ENCODE measurements at places on chromosomes 4 and X.

DNA sequence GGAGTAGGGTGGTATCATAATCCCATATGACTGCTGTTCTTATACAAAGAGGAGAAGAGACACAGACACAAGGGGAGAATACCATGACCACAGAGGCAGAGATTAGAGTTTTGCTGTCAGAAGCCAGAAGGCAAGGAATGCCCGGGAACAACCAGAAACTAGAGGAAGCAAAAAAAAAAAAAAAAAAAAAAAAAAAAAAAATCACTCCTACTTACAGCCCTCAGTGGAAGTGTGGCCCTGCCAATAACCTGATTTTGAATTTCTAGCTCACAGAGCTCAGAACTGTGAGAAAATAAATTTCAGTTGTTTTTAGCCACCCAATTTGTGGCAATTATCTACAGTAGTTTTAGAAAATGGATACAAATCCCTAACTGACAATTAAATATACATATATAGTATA is 30.4 kb upstream of the UBE2NL start:
- no peak for DNase-seq

GRCh38 chrX:79161655-79162054 is 17.2 kb downstream of the GPR174 start:
- no peak for DNase-seq

DNA sequence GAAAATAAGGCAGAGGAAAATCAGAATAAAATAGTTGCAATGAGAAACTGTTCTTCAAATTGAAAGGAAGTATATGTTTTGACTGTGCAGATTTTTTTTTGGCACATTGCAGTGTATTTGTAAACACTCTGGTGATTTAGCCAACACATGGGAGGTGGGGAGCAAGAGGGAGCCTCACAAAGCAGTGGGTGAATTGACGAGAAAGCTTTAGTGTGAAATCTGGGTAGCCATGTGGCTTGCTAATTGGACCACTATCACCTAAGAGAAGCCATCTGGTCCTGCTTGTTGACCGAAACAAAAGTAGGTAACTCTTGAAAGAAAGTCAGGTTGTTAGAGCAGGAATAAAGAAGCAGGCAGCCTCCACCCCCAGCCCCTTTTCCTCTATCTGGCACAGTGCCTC is 10.4 kb downstream of the CLCN5 start:
- no peak for DNase-seq

- peak; percentile 56 for DNase-seq
These were observed 2.6 kb downstream of the NLGN4X start for GRCh38 chrX:6225911-6226595.

- peak; percentile 59 for DNase-seq
These were observed 92.3 kb downstream of the RLIM start for GRCh38 chrX:74521961-74522751.

GRCh38 chrX:1581132-1581531 is 10.3 kb upstream of the AKAP17A start:
- peak; percentile 26 for DNase-seq

DNA sequence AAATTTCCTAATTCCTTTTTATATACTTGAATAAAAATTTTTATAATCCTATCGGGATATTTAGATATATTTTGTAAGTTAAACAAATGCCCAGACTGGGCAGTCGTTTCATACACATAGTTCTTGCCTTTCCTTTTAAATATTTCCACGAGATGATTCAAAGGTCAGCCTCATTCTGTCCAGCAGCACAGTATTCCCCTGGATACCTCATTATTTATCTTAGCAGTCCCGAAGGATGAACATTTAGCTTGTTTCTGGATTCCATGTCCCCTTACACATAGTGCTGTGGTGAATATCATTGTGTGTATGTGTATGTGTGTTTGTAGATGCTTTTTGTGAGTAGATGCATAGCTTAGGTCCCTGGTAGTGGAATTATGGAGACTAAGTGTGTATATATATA is 38.3 kb downstream of the RAPGEF2 start:
- peak; percentile 8 for DNase-seq

GRCh38 chr4:140286456-140286855 is 87.0 kb upstream of the SCOC start:
- DNase-seq = peak; percentile 39

DNA sequence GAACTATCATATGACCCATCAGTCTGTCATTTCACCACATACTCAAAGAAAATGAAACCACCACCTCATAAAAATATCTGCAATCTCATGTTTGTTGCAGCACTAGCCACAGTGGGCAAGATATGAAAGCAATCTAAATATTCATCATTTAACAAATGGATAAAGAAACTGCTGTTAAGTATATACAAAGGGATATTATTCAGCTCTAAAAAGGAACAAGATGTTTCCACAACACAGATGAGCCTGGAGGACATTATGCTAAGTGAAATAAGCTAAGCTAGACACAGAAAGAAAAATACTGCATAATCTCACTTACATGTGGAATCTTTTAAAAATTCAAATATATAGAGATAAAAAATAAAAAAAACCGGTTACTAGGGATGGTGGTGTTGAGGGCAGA is 108.2 kb upstream of the BRWD3 start:
- DNase-seq = no peak

DNA sequence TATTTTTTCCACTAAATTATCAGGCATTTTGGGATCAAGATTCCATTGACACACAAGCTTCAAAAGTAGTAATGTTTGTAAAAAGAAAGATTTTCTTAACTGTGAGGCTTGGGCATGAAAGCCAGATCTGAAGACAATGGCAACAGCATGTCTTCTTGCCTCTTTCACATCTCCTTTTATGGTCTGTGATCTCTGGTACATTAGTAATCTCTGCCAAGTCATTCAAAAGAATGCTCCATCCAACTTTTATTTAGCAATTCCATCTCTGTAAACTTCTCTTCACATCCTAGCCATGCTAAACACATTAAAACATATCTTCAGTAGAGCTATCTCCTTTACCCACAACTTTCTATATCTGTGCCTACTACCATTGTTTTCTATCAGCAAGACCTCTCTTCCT is 465.4 kb downstream of the FAT4 start:
- no peak for DNase-seq

- DNase-seq = no peak
These were observed 15.3 kb downstream of the ADAMTS3 start for GRCh38 chr4:72553540-72554337.

DNA sequence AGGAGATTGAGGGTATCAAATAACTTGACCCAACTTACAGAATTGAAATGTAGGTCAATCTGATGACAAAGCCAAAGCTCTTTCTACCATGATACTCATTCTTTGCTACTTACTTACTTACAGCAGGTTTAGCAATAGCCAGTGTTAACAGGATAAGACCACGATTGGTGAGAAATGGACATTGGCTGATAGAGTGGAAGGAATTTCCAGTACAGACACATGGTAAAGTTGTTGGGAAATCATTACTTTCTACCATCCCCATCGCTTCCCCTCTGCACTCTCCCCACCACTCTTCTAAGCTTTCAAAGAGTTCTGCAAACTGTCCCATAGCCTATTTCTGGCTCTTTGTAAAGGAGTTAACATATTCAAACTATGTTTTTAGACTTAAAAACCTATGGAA is 119.7 kb downstream of the CHRNA9 start:
- no peak for DNase-seq

DNA sequence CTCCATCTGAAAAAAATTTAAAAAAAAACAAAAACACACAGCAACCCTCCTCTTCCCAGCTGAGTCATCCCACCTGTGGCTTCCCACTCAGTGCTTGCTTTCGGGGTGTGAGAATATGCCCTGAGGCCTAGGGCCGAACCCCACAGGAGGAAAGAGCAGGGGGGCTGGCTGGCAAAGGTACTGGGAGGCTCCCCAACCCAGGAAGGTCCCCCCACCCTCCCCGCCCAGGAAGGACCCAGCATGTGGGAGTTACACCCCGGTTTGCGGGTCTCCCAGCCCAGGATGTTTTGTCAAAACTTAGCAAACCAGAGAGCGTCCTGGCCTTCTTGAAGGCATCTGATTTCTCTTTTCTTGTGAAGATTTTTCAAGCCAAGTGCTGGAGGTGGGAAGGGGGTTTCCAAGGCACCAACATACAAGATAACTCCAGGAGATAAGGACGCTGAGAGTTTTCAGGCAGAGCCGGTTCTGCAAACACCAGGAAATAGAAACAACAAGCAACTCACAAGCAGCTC is 25.7 kb upstream of the CSF2RA start:
- no peak for DNase-seq

DNA sequence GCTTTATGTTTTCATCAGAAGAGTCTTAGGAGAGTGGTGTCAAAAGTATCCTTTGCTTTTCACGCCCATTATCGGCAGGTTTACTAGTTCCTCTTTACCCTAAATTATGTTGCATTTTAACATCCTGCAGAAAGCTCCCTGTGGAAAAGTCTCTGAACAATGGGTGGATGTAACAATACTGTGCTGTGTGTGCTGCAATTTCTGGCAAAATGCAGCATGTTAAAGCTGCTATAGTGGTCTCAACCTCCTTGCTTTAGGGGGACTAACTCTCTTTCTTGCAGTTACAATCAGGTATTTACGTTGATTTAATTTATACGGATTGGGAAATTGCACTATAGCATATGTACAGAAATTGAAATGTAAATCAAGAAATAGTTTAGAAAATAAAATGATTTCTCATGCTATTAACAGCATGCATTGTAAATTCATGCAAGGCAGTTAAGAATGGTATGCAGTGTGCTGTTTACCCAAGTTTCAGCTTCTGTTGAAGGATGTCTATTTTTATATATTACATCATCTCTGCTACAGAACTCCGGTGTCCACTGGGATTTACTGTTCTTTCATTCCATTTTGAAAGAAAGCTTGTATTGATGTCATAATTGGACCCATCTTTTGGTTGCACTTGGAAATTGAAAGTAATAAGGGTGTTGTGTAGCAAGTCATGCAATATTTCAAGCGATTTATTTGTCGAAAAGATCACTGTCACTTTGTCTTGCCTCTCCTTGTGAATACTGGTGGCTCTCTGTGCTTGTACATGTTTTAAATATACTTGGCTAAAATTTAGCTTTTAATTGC is 145.7 kb downstream of the RAPGEF2 start:
- peak; percentile 53 for DNase-seq

DNA sequence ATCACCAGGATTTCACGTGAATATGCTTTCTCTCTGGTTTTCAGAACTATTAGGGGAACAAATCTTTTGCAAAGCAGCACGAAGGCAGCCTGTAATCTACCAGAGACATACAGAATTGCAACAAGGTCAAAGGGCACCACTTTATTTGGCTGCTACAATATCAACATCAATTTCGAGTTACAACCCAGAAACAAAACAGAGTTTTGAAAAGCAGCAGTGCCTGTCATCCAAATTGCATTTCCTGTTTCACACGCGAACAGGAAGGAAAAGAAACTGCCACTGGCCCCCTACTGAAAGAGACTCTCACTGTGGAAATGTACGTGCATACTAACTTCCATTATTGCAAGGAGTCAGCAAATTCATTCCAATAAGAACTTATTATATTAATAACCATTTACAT is 17.1 kb upstream of the C1QTNF7 start:
- DNase-seq = no peak

- peak; percentile 99 for DNase-seq
These were observed 29.6 kb downstream of the TLR10 start for GRCh38 chr4:38752941-38753806.

- DNase-seq = no peak
These were observed 1272.7 kb downstream of the C4orf33 start for GRCh38 chr4:130368668-130369067.

GRCh38 chr4:80183250-80184052 is 13.9 kb upstream of the PRDM8 start:
- no peak for DNase-seq

DNA sequence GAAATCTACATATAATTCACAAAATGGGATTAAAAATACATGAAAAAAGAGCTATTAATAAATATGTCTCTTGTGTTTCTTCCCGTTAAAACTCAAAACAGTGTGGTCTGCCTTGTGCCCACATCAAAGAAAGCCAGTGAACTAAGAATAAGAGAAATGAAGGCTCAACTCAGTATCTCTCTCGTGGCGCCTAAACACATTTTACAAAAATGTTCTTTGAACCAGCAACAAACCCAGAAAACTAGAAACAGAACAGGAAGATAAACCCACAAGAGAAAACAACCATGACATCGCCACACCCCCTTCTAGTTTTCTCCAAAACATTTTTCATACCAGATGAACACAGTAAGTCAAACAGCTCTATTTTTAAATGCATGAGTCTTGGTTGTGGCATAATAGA is 130.1 kb downstream of the DCHS2 start:
- DNase-seq = peak; percentile 4

DNA sequence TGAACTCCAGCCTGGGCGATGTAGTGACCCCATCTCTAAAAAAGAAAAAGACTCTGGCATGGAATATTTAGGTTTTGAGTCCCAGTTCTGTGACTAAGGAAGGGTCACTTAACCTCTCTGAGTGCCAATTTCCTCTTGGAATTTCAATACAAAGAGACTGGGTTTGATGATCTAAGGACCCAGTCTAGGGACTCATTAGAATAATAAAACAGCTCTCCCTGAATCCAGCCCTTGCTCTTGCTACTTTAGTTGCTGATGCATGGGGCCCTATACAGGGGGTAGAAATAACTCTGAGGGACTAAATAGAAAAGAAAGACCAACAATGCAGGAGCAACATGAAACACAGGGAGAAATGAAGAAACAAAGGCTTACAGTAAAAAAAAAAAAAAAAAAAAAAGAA is 12.6 kb downstream of the C4orf54 start:
- peak; percentile 39 for DNase-seq

- no peak for DNase-seq
These were observed 158.4 kb downstream of the PDHA2 start for GRCh38 chr4:95998311-95998710.

GRCh38 chr4:101528526-101528925 is 181.2 kb upstream of the PPP3CA start:
- DNase-seq = no peak

DNA sequence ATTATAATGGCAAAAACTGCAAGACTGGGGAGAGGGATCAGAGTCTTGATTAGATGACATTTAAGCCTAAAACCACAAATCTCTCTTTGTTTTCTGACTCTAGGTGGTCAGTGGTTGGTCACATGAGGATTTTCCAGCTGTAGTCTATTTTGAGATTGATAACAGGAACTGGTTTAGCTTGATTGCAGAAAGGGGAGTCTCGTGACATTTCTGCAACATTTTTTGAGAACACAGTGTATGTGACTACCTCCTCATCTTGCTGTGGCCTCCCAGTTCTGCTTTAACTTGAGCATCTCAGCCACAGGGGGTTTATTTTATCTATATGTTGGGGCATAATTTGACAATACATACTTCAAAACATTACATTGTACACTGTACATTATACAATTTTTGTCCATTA is 726.4 kb upstream of the MAGEB2 start:
- no peak for DNase-seq

GRCh38 chr4:101128473-101128872 is 218.9 kb downstream of the PPP3CA start:
- no peak for DNase-seq

DNA sequence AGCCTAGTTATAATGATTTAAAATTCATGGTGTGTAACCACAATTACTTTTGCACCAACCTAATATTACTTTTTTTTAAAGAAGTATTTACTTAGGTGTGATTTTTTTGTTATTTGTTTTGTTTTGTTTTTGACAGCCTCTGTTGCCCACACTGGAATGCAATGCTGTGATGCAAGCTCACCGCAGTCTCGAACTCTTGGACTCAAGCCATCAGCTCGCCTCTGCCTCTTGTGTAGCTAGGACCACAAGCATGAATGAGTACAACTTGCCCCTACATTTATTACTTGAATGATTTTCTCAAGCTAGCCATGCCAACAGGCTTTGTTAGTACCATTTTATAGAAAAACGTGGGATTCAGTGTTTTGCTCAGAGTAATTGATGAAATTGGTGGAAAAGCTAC is 488.8 kb upstream of the CPEB2 start:
- peak; percentile 78 for DNase-seq

- DNase-seq = peak; percentile 46
These were observed 6.8 kb upstream of the RRAGB start for GRCh38 chrX:55710701-55711100.

- peak; percentile 18 for DNase-seq
These were observed 7.1 kb upstream of the ELF2 start for GRCh38 chr4:139184129-139184528.

Measured in astrocyte of the hippocampus (primary cell).